ENCODE measurements at places on chromosomes 2 and 18.

- DNase-seq = no peak
Measured at GRCh38 chr2:54455563-54456361, at the start of gene SPTBN1. TSS of gene SPTBN1 (plus strand) at chr2:54456327. CDS start at chr2:54526419, 70,092 bp downstream.

- no peak for DNase-seq
Measured at GRCh38 chr2:239648607-239649006, 247.8 kb upstream of the HDAC4 start.

DNA sequence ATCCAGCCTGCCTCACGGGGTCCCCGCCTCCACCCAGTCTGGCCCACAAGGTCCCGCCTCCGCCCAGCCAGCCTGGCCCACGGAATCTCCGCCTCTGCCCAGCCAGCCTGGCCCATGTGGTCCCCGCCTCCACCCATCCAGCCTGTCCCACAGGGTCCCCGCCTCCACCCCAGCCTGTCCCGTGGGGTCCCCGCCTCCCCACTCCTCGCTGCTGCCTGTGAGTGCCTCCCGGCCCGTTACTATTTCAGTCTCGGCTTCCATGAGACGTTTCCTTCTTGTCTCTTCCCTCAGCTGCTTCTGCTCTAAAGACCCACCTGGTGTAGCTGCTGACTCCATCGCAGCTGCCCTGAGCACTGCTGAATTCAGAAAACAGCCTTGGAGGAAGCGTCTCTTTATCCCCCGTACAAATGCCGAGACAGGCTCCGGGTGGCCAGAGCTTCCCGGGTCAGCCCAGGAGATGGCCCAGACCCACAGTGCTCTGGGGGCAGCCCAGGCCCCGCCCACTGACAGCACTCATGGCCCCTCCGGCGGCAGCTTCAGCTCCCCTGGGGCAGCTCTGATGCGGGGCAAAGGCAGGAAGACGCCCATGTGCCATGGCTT is 69.8 kb downstream of the NFATC1 start:
- DNase-seq = no peak

GRCh38 chr2:161533218-161533617 is 91.0 kb upstream of the SLC4A10 start:
- DNase-seq = no peak

- no peak for DNase-seq
Measured at GRCh38 chr2:72579591-72580180, 246.1 kb downstream of the EXOC6B start.

- DNase-seq = no peak
Measured at GRCh38 chr2:235694721-235695601, 201.1 kb downstream of the AGAP1 start.

GRCh38 chr2:84854850-84855249 is 26.0 kb downstream of the TRABD2A start:
- no peak for DNase-seq

DNA sequence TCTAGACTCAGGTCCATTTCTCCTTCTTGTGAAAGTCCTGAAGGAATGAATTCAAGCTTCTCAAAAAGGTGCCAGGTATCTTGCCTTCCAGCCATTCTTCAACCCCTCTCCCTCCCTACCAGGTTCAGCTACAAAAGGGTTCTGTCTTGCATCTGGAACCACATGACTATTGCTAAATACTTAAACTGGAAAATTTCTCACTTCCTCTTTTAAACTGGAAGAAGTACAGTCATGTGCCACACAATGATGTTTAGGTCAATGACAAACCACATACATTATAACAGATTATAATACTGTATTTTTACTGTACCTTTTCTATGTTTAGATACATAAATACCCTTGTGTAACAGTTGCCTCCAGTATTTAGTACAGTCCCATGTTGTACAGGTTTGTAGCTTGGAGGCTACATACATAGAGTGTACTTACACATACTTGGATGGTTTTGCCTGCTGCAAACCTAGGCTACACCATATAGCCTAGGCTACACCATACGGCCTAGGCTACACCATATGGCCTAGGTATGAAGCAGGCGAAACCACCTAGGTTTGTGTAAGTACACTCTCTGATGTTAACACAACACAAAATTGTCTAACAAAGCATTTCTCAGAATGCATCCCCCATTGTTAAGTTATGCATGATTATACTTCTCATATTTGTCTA is 142.0 kb upstream of the DNMT3A start:
- no peak for DNase-seq

DNA sequence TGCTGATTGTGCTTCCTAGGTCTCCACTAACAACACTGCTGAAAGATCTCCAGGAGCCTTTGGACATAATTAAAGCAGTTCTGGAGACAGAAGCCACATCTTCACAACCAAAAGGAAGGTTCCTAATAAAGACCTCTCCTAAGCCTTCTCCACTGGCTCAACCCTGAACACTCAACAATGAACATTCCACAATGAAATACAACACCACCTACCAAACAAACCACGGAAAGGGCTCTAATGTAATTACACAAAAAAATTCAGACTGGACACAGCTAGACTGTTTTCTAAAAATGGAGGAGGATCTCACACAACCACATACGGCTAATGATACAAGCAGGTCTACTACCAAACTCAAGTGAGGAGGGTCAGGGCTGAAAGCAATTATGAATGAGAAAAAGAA is 43.6 kb downstream of the NOL10 start:
- DNase-seq = no peak

GRCh38 chr18:10405014-10405493 is 49.4 kb upstream of the APCDD1 start:
- no peak for DNase-seq

GRCh38 chr2:106866641-106867040 is 19.3 kb downstream of the ST6GAL2 start:
- DNase-seq = no peak

- DNase-seq = no peak
Measured at GRCh38 chr18:25256439-25256838, 95.5 kb downstream of the ZNF521 start.
